ENCODE measurements at places on chromosomes 3 and 15.
A peak's percentile ranks its signal among the peaks of the same experiment; 100 is the strongest.

- no peak for DNase-seq
Measured at GRCh38 chr3:185764980-185765370, 59.9 kb downstream of the IGF2BP2 start.

DNA sequence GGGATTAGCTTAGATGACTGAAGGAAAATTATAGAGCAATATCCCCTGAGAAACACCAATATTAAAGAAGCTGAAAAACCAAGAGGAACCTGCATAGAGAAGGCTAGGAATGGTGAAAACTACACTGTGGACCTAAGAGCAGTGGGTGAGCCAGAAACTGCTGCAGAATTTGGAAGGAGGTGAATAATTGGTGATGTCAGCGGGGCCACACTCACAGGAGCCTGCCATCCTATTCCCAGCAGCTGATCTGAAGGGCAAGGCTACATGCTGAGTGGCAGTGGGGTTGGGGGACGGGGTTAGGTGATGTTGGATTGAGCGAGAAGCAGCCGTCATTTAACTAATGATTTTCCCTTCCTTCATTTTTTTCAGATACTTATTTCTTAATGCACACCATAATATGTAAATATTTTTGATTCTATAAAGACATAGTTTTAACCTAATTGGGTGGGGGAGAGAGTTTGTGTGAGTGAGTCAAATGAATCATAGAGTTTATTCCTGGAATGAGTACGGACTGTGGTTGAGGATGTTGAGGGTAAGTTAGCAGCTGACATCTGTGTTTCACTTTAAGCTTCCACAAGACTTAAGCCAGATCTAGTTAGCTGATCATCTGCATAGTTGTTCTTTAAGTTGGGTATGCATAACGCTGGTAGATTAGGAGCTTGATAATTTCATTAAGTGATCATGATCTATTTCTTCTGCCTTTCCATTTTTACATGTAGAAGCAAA is 222.8 kb downstream of the PTPRG start:
- DNase-seq, result no peak

GRCh38 chr15:80228959-80229610 is 22.9 kb downstream of the CTXND1 start:
- DNase-seq, result no peak

- no peak for DNase-seq
Measured at GRCh38 chr3:130462089-130462488, 54.9 kb upstream of the COL6A6 start.

DNA sequence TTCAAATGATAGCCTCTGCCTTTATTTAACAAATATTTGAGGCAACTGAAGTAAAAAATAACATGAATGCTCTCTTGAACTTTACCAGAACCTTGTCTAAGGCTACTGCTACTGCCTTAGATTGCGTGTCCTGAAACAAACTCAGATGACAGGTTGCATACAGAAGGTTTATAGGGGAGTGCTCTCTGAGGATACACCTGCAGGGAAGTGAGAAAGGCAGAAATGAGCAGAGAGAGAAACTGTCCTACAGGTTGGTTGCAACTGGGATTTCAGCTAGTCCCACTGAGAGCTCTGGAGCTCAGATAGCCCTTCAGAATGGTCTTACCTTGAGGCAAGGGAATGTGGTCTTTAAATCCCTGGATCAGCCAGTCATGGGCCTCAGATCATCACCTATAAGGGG is 165.5 kb downstream of the IL5RA start:
- DNase-seq, result no peak

DNA sequence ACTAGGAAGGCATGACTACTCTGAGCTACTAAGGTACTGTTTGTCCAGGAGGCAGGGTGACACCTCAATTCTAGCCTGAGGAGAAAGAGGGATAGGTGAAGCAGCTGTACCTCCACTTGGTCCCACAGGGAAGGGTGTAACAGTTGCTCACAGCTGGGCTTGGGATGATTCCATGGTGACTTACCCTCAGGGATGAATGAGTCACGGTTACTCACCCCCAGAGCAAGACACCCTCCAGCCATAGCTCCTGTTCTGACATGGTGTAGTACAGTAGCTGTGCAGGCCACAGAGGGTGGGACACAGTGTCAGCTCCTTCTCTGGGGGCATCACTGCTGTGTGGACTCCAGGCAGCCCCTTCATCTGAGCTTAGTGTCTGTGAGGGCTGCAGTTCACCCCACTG is 868.6 kb upstream of the SEMA6D start:
- DNase-seq, result no peak

DNA sequence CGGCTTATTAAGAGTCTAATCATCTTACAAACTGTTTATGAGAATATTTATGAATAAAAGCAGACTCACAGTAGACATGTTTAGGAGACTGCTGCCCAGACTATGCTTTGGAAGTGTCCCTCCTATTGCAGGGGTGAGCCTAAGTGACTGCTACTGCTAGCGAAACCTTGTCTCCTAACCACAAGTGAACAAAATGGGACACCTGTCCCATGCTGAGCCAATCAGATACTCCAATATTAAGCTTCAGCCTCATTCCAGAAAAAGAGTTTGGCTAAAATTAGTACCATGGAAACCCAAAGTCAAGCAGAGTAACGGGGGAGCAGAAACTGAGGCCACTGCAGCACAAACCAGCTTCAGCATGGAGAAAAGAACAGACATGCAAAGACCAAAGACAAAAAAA is 4.6 kb downstream of the DENND6A start:
- DNase-seq, result no peak

DNA sequence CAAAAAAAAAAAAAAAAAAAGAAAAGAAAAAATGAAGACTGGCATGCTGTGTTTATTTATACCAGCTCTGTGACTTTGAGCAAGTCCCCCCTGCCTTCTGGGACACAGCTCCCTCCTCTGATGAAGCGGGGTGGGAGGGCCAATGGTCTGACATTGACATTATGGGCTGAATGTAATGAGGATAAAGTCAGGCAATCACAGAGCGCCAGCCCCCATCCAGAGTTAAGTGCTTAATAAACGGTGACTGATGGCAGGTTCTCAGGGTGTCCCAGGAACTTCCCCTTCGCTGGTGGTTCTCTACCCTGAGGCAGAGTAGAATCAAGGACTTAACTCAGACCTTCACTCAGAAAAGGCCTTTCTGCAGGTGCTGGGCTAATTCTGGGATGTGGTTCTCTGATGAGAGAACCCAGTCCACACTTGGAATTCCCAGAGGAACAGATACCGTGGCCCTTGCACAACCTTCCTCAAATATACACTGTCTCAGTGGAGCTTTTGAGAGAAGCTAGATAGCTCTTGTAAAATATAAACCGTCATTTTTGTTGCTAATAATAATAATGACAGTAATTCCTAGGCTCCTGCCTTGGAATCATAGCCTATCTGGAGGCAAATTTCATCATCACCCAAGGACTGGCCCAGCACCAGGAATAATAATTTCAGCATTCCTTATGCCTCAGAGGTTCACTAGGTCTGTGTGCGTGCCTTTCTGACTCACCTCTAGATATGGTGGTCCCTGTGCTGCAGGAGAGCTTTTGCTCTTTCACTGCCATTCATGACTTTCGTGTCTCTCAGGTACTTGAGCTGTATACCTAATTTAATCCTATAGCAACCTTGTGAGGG is 115.8 kb downstream of the RPLP1 start:
- no peak for DNase-seq

DNA sequence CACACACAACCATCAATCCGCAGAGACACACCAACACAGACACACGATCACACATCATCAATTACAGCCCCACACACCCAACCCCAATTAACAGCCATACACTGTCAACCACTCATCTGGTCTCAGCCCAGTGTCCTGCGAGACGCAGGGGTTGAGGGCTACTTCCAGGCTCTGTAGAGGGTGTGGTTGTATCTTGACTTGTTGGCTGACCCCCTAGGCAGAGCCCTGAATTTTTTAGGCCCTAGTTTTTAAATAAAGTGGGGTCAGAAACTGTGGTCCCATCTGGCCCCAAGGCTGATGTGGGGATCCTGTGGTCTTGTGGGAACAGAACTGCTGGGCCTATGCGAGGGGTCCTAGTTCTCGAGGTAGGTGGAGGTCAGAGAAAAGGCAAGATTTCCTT is 9.2 kb downstream of the VILL start:
- no peak for DNase-seq

DNA sequence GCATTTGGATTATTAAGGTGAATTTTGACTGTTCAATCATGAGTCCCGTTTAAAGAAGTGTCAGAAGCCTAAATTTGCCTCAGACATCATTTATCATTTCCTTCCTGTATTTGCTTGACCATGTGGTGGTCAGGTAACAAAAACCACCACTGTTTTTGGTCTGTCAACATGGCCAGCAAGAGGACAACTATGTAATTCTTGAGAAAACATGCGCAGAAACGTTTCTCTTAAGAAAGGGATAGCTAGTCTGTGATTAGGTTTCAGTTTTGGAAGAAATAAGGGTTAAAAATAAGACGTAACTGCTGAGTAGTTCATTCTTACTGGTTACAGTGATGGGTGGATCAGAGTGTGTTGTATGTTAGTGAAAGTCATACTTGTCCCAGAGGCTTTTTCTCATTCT is 204.5 kb downstream of the AKAP13 start:
- no peak for DNase-seq

DNA sequence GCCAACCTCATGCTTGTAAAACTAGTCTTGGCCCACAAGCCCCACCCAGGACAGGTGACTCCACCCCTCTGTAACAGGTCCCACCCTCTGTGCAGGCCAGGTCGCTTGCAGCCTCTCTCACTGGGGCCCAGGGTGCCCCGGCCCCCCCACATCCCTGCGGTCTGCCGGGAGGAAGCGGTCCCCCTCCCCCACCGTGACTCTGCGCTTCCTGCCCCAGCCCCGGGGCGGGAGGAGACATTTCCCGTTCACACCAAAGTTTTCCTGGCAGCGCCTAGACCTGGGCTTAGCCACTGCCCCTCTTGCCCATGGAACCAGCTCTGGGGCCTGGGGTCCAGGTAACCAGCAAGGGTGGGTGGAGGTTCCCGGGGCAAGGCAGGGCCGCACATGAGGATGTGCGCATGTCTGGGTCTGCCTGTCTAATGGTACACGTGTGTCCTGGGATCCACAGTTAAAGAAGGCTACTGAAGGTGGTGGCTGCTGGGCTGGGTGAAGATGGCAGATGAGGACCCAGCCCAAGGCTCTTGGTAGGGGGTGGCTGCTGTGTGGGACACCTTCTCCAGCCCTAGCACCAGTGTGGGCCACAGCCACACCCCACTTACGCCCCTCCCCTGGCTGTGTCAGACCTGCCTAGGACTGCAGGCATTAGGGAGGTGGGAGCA is 8.4 kb downstream of the NBEAL2 start:
- DNase-seq, result peak; percentile 74

DNA sequence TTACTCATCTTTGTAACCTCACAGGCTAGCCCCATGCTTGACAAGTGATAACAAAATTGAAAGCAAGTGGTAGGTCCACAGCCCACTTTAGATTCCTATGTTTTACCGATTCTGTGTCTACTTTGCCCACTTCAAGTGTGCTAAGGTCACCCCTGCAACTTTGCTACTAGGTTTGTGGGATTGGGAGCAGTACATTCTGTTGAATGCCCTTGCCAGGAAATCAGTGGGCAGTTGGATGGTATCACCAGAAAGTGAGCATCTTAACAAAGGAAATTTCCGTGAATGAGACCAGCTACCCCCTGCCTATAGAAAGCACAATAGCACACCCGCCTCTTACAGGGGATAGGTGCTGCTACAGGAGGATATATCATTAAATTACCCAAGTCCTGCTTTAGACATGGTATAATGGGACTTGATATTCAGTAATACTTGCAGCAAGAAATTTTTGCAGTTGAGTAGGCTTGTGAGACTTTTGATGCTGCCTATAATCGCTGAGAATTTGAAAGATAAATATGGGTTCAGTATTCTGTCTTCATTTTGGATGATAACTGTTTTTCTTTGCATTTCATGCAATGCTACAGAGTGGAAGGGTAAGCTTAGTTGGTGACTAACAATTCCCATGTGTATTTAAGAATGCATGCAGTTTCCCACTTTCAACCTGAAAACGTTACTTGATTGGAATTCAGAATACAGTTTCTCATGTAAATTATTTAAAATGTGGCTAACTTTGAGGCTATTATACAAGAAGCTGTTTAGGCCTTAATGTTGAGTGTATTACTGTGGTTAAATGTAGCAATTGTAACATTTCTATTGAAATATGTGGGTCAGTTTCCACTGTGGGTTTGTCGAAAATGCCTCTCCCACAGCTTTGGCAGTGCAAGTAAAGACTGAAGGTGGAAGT is 9.5 kb downstream of the EBLN2 start:
- DNase-seq, result no peak

GRCh38 chr15:22980189-22981050 is at the start of gene CYFIP1:
Gene CYFIP1, minus strand, starts transcription at chr15:22980368. Its CDS starts 33,083 bp downstream, at chr15:22947285.
- peak; percentile 81 for DNase-seq

GRCh38 chr15:99406716-99407487 is 155.6 kb downstream of the LRRC28 start:
- DNase-seq, result no peak

DNA sequence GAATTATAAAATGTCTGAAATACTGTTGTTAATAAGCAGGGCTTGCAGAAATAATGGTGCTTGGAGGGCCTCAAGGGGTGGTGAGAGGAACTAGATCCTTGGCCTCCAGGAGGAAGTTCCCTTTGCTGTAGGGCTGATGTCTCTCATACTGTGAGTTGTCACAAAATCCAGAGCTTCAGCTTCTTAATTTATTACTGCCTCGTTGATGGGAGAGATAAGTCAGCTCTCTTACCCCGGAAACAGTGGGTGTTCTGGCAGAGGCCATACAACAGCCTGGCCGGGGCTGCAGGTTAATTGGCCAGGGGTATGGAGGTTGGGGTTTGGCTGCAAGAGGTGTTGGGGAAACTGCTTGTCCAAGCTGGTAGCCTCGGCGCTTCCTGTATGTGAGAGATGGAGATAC is 15.5 kb downstream of the MAPKAPK3 start:
- peak; percentile 78 for DNase-seq

- DNase-seq, result no peak
Measured at GRCh38 chr3:72337480-72337855, 510.8 kb downstream of the SHQ1 start.

- DNase-seq, result no peak
Measured at GRCh38 chr3:45583021-45583851, 11.3 kb upstream of the LIMD1 start.

GRCh38 chr3:53616971-53617892 is 122.8 kb downstream of the CACNA1D start:
- DNase-seq, result no peak

DNA sequence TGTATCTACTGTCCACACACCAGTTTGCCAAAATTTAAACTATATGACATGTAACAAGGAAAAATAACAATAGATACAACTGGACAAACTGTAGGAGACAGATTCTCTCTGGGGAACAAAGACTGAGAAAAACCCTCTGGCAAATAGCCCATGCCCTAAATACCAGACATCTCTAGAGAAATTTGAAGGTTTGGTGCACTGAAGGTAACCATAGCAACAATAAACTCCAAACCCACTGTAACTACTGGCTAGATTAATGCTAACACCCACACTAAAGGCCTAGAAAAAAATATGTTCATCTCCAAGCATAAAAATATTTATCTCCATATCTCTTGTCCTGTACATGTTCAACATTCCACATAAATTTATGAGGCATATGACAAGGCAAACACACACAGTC is 267.1 kb downstream of the STXBP5L start:
- no peak for DNase-seq

- DNase-seq, result no peak
Measured at GRCh38 chr3:127141921-127142730, 50.8 kb upstream of the PRR23E start.

Data from inflammatory macrophage (primary cell).